Effector memory CD8-positive, alpha-beta T cell (primary cell): ENCODE measurements at places on chromosomes 1 and 21.
A peak's percentile ranks its signal among the peaks of the same experiment; 100 is the strongest.

- no peak for DNase-seq
Measured at GRCh38 chr1:212317916-212318315, 32.7 kb downstream of the PPP2R5A start.

DNA sequence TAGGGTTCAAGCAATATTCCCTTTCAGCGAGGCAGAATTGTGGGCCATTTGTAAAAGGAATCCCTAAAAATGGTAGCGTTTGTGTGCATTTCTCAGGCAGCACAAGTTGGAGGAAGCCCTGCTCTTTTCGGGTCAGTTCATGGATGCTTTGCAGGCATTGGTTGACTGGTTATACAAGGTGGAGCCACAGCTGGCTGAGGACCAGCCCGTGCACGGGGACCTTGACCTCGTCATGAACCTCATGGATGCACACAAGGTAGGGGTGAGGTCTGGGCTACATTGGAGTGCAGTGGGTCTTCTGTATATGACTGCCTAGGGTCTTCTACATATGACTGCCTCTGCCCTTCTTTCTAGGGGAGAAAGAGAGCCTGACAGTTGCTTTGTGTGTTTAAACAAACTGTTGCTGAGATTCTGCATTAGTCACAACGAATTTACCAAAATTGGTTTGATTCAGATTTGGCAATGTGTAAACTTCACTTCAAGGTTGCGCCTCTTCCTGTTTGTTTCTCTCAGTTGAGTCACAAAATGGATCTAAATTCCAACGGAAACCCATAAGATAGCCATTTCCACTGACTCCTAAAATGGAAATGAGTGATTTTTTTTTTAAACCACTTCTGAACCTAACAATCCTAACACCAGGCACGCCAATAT lies 40.4 kb upstream of the BMP8A start:
- DNase-seq: no peak

DNA sequence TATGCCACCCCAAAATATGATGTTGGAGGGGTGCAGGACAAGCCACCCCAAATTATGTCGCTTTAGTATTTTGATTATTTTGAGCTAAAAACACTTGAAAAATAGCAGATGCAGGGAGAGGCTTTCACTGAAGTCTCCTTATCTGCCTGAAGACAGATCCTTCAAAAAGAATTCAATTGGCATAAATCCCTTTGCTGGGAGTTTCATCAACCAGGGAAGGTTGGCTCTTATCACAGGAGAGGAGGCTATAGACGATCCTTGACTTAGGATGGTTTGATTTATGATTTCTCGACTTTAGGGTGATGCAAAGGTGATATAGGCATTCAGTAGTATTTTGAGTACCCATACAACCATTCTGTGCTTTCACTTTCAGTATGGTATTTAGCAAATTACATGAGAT lies 97.8 kb upstream of the CAMK1G start:
- no peak for DNase-seq

DNA sequence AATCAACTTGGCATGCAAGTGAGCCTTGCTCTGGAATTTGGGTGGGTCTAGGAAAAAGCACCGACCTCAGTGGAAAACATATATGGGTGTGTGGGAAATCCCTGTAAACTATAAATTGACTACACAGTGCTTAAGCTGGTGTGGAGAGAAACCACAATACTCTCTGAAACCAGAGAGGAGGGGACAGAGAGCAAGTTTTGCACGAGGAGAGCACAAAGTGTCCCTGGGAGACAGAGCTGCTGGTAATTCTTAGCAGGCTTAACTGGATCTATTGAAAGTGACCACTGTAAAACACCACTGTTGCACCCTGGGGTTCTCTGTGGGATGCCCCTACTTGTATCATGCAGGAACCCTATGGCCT lies 12.8 kb downstream of the KCNJ15 start:
- no peak for DNase-seq

- DNase-seq: no peak
Measured at GRCh38 chr1:202568410-202568809, 141.8 kb downstream of the SYT2 start.

DNA sequence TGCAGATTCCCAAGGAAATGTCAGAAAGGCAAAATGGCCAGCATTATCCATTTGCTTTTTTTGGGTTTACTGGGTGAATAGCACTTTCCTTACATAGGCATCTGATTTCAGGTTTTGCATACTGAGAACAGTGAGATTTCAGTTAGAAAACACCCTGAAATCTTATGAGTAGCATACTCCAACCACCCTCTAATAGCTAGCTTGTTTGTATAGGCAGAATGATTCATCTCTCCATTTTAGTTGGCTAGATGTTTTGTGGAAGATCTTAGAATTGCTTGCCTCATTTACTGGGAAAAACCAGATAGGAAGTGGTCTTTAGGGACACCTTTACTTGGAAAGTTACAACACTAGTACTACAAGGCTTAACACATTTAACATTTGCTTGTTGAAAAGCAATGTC lies 10.4 kb downstream of the KYAT3 start:
- DNase-seq: no peak

DNA sequence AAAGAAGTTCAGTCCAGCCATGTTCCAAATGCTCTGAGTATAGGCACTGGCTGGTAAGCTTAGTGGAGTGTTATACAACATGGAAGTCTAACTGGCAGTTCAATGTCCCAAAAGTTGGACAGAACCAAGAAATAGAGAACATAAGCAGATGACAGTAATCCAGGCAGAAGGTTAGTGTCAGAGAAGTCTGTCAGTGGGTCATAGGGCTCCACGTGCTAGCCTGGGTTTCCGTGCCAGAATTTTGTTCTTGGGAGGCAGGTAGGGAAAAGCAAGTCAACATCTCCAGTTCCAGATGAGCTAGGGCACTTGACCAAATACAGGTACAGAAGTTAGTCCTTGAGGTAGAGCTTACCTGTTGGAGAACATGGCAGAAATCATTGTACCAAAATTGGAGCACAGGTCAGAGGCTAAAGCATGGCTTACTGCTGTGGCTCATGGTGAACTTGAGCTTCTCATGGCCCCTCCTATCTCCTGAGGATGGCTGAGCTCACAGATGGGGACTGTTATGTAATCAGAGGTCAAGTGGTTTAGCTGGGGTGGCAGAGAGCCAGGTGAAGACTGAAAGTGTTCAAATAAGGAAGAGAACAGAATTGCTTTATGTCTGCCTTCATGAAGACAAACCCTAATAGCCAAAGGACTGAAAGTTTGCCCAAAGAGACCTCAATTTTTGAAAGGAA lies 170.8 kb downstream of the NFIA start:
- no peak for DNase-seq

DNA sequence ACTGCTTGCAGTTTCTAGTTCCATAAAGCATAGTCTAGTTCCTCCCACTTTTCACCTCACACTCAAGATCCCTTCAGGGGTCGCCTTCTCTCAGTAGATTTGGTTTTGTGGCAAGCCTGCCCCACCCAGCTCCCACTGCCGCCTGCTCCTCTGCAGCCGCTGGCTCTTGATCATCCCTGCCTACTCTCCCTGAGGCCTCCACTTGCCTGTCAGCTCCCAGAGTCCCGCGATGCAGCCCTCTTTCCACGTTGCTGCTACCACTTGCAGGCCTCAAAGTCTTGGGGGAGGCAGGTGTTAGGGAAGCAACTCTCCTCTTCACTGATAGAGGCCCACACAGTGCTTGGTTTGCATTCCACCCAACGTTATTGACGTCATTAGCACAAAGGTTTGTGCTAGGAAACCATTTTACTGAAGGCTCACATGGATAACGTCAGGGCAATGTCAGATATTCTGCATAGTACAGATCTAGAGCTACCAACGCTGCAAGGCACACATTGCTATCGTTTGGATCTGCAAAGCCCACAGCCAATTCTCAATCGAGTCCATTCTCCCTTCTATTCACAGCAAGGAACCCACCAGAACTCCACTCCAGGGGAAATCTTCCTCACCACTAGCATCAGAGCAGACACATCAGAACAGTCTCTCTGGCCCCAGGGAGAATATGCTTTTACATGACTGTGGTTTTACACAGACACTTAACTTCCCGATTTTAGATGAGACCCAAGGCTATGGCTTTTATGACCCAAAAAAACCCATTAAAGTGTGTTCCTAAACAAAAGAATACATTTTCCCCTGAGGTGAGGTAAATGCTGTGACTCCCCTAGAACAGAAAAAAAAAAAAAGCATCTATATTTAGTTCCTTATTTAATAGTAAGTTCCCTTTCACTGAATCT lies 519.5 kb upstream of the CAMK1G start:
- DNase-seq: no peak

- no peak for DNase-seq
Measured at GRCh38 chr1:27713869-27714513, 11.8 kb upstream of the FAM76A start.

- no peak for DNase-seq
Measured at GRCh38 chr1:224368409-224368808, 11.7 kb downstream of the CNIH4 start.

DNA sequence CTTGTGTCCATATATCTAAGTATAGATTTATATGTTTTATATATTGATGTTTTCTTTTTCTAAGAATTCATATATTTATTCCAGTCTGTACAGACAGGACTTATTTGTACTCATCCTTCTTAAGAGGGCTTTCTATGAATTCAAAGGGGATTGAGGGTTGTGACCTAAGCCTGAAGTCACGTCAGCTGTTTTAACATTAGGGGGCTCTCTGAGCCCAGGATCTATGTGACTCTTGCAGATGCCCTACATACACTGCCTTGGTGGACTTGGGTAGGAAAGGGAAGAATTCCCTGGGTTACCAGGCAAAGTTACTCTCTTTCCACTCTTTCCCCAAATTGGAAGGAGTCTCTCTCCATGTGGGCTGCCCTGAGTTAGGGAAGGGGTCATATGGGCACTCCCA lies 283.8 kb upstream of the DAB1 start:
- no peak for DNase-seq

- no peak for DNase-seq
Measured at GRCh38 chr1:221759436-221759835, 17.5 kb upstream of the DUSP10 start.

GRCh38 chr1:117179471-117179870 lies 31.3 kb downstream of the VTCN1 start:
- DNase-seq: no peak

DNA sequence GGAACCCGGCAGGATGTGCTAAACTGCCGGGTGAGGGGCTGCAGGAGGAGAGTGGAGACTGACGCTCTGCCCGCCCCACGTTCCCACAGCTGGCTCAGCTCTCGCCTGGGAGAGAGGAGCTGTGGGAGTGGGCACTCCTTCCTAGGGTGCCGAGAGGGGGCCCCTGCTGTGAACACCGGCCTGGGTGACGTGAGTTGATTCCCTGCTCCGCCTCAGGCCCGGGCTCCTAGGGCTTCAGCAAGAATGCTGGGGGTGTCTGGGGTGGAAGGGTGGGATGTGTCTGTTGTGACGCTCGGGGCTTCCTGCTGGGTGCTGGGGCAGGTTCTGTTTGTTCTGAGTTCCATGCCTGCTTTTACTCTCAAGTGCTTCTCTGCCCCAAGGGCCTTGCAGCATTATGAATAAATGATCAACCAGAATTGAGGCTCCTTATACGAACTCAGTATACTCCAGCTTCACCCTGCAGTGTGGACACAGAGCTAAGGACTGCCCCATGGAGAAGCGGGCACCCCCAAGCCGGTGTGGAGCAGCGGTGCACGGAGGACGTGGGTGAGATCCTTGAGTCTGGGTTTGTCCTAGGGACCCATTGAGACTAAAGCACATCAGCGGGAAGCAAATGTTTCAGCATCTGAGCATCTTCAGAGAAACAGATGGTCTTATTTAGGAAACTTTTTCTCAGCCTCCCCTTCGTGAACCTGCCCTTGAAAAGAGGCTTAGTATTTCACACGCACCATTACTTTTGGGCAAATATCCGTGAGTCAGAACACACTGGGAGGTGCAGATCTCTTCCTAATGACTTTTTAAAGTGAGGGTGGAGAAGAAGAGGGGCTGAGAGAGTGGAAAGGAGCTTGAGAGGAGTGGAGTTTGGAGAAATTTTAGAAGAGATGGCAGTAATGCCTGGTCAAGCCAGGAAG lies 41.7 kb downstream of the SYT6 start:
- no peak for DNase-seq

DNA sequence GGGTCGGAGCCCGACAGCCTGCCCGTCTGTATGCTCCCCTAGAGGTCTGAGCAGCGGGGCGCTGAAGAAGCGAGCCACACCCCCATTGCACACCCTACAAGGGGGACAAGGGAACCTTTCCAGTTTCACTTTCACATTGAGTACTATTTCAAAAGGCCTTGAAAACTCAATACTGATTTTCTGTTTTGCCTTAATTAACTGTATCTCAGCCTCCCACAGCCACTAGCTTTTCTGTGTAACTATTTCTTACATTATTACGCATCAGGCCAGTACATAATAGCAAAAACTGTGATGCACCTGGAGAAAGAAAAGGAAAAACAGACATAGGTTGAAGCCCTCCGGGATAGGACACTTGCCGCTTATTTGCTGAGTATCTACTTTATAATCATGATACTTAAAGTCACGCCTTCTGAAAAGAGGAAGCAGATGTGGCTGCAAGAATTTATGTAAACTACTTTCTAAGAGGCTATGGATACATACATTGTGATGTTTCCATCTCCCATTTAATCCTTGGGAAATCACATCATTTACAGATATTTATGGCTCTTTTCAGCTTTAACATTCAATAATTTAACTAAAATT lies 1719.5 kb downstream of the MRPL39 start:
- peak; percentile 28 for DNase-seq

DNA sequence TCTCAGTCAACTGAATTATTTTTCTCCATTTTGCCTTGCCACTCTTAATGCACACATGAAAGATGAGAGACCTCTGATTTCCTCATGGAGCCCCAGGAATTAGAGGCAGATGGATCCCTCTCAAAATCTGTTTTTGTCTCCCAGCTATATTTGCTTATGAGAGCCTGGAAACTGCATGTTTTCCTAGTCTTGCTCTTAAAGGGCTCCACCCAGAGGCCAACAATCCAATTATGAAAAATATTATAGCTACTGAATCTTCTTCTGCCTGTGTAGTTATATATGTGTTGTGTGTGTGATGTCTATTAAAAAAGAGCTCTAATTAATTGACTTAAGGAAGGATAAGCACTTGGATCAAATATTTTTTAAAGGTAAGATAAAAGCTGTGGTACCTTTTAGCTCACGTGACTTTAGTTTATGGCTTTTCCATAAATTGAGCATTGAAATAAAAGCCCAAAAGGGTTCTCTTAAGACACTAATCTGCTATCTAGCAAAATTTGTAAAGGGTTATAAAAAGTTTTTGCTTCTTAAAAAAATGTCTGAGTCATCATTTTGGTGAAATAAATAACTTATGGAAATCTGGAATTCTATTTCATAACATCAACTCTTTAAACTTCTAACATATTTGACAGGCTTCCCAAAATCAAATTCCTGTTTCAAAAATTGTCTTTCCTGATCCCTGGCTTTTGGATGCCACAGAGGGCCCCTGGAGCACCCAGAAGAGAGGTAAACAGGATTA lies 31.2 kb upstream of the TSPEAR start:
- peak; percentile 16 for DNase-seq

- no peak for DNase-seq
Measured at GRCh38 chr21:16426936-16427335, 697.2 kb downstream of the USP25 start.

- DNase-seq: no peak
Measured at GRCh38 chr1:39453603-39454002, 37.8 kb upstream of the BMP8A start.

GRCh38 chr1:246583056-246583440 lies 16.8 kb downstream of the CNST start:
- DNase-seq: no peak
